NCI-H187 (cell line): ENCODE measurements at places on chromosomes 5 and 9.

DNA sequence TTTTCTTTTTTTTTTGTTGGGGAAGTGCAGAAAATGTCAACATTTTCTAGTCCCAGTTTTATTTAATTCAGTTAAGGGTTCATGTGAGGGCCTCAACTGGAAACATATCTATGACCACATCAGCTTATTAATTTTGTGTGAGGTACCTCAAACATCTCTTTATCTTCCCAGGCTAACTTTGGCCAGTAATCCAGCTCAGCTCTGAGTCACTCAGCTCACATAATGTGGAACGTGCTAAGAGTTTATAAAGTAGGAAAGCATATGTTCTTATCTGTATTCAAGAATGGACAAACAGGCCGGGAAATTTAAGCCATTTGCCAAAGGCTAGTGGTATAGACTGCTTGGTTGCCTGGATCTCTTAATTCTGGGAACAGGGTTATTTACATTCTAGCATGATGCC, 118.4 kb downstream of the INSYN2B start:
- DNase-seq = no peak

DNA sequence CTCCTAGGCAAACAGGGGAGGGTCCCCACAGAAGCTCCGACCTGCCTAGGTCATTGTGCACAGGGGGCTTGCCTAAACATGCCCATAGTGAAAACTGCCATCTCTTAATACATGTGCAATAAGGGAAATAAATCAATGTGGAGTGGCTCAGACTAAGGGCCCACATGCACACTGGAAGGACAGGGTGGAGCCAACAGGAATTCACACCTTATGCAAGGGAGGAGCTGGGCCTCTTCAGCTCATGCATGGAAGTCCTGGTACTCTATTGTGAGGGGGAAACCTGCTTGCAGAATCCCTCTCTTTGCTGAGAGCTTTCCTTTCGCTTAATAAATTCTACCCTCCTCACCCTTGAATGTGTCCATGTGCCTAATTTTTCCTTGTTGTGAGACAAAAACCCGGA, 815.8 kb downstream of the EFNA5 start:
- DNase-seq = no peak

DNA sequence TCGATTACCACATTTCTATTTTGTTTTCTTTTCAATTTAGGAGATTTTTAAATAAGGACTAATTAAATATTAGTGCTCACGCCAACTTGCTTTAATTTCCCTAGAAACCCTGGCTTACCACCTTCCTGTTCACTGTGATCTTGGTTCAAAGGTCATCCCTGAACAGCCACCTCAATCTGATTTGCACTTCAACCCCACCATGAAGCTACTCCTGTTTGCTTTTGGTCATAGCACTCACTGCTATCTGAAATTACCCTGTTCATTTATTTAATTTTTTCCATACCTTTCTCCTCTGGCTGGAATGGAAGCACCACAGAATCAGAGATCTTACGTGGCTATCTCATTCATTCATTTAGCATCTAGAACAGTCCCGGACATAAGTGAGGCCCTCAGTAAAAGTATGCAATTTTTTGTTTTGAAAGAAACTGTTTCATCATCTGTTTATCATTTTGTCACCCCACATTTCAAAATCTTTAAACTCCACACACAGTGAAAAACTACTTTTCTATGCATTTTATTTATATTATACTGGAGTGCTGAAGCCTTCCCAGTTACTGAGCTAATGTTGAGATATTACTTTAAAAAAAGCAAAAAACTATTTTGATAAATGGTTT, 17.2 kb upstream of the ADAMTSL1 start:
- DNase-seq = no peak

DNA sequence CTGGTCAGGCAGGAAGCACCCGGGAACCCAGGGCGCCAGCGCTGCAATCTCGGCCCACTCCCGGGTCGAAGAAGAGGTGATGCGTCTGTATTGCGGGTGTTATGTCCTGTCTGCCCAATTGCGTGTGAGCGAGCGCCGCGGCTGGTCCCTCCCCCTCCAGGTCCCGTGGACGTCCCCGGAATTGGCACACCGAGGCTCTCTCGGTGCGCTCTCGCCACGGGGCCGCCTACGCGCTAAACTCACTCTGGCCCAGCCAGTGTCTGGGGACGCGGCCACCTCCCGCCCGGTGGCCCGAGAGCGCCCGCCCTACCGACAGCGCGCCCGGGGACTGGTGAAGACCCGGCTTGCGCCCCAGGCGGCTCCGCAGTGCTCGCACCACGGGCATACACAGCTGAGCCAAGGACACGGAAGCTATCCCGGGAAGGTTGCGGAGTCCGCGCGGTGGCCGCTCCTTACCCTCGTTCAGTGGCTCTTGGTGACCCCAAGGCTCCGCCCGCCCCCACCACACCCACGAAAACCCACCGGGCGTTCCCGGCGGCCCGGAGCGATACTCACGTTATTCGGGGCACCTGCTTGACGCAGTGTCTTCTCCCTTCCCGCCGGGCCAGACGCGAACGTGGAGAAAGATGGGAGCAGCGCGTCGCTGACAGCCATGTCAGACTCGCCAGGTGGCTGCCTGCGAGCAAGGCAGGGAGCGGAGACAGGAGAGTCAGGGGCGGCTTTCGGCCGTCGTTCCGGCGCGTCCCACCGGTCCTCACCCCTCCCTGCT, 1.0 kb downstream of the KLF4 start:
- DNase-seq = no peak

- no peak for DNase-seq
These were observed 26.2 kb upstream of the IRX4 start for GRCh38 chr5:1908931-1909330.

DNA sequence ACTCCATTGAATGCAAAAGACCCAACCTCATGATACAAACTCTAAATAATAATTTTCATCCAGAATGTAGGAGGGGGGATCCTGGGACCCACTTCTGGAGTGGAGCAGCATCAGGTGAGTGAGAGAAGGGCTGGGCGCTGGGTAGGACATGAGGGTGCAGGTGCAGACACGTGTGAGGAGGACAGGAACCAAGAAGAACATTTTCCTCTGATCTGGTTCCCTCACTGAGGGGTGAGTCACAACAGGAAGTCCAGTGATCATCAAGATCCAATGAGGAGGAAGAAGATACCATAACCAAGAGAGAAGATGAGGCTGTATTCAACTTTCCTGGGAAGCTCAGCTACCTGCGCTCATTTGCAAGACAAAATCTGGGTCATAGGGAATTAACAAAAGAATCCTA, 57.4 kb downstream of the SFXN1 start:
- DNase-seq = no peak

- no peak for DNase-seq
These were observed 82.9 kb upstream of the RUFY1 start for GRCh38 chr5:179467441-179467840.
